ENCODE measurements at places on chromosomes 16 and 17.
A peak's percentile ranks its signal among the peaks of the same experiment; 100 is the strongest.

- no peak for DNase-seq
These were observed 47.5 kb upstream of the CLEC3A start for GRCh38 chr16:77974883-77975282.

GRCh38 chr17:29911641-29912177 is 18.3 kb downstream of the SSH2 start:
- DNase-seq: no peak

GRCh38 chr17:2058586-2059546 is 4.0 kb downstream of the HIC1 start:
- DNase-seq: peak; percentile 86

DNA sequence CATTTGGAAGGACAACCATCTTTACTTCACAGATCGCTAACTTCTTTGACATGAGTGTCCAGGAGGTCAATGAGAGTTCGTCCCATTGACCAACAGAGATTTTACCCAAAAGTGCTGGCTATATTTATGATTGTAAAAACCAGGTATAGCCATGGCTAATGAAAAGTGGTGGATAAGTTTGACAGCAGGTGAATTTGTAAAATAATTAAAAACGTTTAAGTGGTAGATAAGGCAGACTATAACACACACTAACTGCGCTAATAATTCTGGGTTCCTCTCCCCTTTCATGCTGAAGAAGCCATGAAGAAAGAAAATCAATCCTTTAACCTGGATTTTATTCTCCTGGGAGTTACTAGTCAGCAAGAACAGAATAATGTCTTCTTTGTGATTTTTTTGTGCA is at the start of gene OR1A2:
OR1A2 (plus strand) TSS at position 301 of the 400 bp plus-strand sequence; CDS start at position 301, 0 bp downstream.
- DNase-seq: no peak

GRCh38 chr17:38704606-38705522 is at the start of gene MLLT6:
MLLT6 (plus strand) TSS chr17:38705273; CDS start chr17:38705633, 360 bp downstream.
- peak; percentile 71 for DNase-seq

GRCh38 chr16:20799599-20799998 is 6.7 kb downstream of the ERI2 start:
- DNase-seq: peak; percentile 56

DNA sequence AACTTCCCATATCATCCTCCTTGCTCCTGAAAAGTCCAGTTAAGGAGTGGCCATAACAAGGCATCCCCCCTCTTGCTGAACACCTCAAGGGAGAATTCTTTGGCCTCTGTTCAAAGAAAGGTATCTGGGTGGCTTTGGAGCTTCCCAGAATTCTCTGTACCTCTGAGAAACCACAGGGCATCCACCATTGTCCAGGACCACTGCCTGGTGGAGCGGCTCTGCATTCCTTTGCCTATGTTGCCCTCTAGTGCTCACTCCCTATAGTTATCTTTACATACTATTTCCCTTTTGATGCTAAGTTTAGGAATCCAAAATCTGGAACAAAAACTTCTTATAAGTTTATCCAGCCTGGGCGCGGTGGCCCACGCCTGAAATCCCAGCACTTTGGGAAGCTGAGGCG is 30.3 kb downstream of the CHD9NB start:
- DNase-seq: peak; percentile 52

DNA sequence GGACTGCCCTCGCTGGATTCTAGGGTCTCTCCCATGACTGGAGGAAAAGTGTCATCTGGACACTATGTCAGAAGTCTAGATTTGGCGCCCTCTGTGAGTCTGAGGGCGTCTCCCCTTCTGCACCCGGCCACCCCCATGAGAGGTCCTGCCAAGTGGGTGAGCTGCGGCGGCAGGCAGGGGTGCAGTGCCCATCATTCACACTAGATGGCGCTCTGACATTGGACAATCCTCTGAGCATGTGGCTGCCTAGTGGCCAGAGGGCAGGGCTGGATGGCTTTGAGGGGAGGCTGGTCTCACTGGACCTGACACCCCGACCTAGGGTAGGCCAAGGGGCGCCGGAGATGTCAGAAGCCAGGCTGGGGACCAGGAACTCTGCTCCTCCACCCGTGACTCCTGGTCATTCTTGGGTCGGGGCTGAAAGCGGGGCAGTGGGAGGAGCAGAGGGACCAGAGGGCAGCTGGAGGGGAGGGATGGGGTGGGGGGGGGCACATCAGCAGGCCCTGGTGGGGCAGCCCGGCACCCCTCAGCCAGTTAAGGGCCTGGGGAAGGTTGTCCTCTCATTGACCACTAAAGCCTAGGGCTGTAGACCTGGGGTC is 28.0 kb downstream of the MRM1 start:
- peak; percentile 68 for DNase-seq

DNA sequence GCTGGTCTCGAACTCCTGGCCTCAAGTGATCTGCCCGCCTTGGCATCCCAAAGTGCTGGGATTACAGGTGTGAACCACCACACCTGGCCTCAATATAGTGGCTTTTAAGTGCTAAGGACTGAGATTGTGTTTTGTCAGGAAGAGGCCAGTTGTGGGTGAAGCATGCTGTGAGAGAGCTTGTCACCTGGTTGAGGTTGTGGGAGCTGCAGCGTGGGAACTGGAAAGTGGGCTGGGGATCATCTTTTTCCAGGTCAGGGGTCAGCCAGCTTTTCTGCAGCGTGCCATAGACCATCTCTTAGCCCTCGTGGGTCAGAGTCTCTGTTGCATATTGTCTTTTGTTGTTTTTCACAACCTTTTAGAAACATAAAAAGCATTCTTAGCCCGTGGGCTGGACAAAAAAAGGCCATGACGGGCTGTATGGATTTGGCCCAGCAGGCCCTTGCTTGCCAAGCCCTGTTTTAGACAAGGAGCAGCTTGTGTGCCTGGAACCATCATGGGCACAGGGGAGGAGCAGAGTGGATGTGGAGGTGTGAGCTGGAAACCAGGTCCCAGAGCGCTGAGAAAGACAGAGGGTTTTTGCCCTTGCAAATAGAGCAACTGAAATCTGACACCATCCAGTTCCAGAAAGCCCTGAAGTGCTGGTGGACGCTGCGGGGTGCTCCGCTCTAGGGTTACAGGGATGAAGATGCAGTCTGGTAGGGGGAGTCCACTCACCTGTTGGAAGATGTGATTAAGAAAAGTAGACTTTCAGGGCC is 5.5 kb downstream of the BIRC5 start:
- DNase-seq: no peak
